ENCODE measurements at places on chromosomes 7 and 10.
A peak's percentile ranks its signal among the peaks of the same experiment; 100 is the strongest.

- no peak for DNase-seq
Observed at GRCh38 chr10:101092881-101093354, 31.1 kb downstream of the KAZALD1 start.

DNA sequence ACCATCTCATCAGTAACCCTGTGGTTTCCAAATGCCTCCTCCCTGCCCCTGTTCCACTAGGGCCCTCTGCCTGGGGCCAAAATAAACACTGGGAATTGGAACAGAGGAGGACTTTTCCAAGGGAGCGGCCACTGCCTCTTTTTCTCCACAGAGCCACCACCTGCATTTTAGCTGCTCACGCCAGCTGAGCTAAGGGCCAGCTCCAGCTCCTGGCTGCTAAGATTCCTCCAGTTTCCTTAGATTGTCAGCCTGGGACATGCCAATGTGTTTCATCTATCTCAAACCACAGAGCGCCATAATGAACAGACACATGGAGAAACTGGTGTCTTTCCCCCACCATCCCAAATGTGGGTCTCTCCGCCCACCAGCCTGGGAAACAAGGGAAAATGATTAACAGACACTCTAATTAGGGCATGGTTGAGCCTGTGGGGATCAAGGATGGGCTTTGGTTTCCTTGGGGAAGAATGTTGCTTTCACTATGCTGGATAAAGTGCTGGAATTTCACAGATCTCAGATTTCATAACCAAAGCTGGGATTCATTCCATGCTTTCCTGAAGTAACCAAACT is 52.2 kb downstream of the ASB13 start:
- peak; percentile 79 for DNase-seq

GRCh38 chr7:129343099-129343700 is 91.0 kb upstream of the STRIP2 start:
- DNase-seq = no peak

GRCh38 chr7:40439686-40440085 is 304.9 kb downstream of the SUGCT start:
- no peak for DNase-seq

DNA sequence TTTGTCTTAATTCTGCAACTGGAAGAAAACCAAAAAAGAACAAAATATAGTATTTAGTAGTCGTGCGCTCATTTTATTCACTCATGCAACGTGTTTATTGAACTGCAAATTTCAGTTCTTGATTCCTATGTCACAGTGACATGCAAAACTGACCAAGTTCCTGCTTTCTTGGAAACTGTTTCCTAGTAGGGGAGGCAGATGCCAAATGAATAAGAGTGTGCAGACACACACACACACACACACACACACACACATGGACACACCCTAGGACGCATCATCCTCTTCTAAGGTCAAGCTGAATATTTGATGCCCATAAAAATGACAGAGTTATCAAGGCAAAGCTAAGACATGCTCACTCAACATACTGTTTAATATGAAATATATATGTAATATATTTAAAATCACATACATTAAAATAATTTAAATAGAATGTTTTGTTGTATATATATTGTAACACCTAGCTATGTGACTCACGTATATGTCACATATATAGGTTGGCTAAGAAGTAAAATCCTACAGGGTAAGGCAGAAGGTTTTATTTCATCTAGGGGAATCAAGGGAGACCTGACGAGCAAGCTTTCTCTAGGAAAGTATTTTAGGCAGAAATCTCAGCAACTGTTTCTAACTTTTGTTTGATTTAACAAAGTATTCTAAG is 79.6 kb downstream of the SVIL start:
- DNase-seq = no peak

DNA sequence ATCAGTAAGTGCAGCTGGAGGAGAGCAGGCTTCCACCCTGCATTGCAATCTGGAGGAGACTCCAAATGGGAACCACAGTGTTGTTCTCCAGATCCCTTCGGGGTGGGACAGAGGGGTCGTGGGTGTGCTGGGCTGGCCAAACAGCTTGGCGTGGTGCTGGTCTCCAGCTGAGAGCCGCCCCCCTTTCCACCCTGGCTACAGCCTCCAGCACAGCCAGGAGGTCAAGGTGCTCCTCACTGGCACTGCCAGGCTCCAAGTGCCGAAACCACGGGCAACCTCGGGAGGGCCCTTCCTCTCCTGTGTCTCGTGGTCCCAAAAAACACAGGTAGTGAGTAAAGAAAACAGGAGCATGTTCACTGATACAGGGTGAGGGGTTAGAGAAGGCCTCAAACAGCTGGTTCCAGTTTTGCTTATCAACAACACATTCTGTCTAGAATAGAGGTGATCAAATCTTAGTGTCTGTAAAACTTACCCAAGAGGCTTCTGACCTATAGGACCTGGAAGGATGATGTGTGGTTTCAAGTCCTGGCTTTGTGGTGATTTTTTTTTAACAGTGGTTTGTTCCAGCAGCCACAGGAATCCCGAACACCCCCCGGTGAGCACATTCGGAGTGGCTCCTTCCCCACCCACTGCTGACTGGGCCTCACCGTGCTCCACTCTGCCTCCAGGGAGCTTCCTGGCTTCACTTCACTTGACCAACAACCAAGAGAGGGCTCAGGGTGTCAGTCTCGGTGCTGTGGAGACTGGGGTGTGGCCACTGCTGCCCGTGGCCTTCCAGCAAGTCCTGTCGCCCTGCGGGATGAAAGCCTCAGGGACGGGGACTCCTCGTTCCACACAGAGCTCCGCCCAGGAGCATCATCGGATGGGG is 31.2 kb upstream of the EN2 start:
- no peak for DNase-seq

- DNase-seq = no peak
Observed at GRCh38 chr10:71045204-71045809, 156.9 kb upstream of the PCBD1 start.

DNA sequence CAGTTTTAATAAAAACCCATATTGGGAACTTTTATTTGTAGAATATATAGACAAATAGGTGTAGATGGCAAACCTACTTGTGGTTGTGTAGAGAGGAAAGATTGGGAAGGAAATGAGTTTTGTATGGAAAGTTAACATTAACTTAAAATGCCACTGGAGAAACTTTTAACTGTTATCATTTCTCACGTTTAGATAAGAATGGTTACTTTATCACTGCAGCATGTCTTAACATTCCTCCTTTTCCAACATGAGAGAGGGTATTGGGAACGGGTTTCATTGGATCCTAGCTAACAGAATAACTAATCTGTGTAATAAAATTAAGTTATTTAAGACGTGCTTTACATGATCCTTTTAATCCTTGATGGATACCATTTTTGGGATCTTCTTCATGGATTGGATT is 1.8 kb downstream of the LUC7L2 start:
- DNase-seq = no peak

DNA sequence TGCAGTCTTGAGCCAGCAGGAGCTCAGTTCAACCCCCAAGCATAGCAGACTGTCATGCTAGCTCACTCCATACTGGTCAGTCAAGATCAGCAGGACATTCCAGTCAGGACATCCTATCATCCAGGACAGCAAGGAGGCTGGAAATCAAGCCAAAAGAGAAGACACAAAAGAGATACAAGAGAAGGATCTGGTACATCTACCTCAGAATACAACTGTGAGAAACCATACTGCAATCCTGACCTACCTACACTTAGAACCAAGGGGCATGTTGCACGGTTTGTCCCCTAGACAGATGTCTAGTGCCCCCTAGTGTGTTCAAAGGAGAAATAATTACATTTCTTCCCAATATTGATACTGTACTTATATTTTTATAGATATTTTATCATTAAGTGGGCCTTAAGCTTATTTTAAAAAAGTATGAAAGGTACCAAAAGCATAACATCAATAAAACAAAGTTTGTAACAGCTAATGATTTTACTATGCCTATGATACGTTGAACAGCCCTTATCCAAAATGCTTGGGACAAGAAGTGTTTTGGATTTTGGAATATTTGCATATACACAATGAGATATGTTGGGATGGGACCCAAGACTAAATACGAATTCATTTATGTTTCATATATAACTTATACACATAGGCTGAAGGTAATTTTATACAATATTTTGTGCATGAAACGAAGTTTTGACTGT is 26.7 kb downstream of the ERCC6 start:
- DNase-seq = no peak

GRCh38 chr10:60236869-60237524 is 152.7 kb downstream of the ANK3 start:
- no peak for DNase-seq

DNA sequence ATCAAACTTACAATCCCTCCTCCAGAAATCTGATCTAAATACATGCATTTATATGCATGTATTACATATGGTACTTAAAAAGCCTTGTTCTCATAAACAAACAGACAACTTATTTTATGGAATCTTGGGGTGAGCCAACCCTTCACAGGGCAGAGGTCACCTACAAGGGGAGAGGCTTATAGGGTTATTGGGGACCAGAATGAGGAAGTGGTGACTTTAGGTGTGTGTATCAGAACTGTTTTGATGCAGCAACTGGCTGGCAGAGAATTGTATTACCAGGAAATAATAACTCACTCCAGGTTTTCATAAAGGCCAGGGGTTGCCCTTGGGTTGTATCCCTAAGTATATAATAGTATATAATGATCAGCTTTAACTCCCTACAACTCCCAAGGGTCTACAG is 91.1 kb downstream of the SVIL start:
- no peak for DNase-seq

- DNase-seq = no peak
Observed at GRCh38 chr7:11742496-11742895, 89.5 kb downstream of the THSD7A start.

All from right hindlimb (tissue), 1 donor.